ENCODE measurements at places on chromosomes 5 and 9.

- peak; percentile 99 for DNase-seq
Observed at GRCh38 chr5:34717426-34718327, 61.5 kb downstream of the RAI14 start.

- DNase-seq: peak; percentile 58
Observed at GRCh38 chr5:163564321-163564938, 59.0 kb downstream of the MAT2B start.

GRCh38 chr5:154524181-154524580 lies 46.2 kb upstream of the HAND1 start:
- DNase-seq: no peak

GRCh38 chr5:64634997-64635686 lies 55.2 kb upstream of the SHISAL2B start:
- DNase-seq: peak; percentile 28

- DNase-seq: no peak
Observed at GRCh38 chr5:159971931-159972461, 36.9 kb upstream of the TTC1 start.

DNA sequence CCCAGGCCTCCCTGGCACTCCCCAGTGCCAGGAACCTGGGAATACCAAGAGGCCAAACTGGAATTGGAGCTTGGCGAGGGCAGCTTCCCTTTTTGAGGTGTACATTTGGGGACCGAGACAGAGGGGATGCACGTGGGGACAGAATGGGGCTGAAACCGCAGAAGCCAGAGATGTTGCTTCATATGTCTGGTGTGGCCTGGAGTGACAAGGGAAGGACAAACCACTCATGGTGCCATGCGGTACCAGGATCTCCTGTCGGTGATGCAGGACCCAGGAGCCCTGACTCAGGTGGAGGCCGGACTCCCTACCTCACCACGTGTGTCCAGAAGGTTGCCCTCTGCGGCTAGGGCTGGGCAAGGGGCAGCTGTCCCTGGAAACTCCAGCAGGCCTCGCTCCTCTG lies 4.0 kb upstream of the CSF2 start:
- no peak for DNase-seq

DNA sequence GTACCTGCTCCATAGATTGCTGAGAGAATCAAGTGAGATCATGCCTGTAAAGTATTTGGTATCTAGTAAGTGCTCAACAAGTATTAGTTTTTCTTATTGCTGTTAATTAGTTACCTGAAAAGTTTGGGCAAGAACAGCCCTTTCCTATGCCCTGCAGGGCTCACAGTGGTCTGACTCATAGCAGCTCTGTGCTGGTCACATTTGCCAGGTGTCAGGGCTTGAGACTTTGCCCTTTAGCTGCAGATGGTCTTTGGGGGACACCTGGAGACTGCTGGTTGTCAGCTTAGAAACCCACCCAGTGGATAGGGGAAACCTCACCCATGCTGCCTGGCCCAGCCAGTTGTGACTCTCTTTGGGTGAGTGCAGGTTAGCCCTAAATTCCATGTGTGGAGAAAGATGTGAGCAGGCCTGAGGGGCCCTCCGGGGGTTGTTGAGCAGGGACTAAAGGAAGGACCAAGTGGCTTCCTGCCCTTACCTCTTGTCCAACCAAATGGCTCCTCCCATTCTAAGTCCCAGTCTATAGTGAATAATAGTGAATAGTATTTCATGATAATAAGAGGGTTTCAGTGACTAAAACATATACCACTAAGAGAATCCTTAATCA lies 9.0 kb downstream of the COL27A1 start:
- DNase-seq: no peak

- no peak for DNase-seq
Observed at GRCh38 chr9:88736136-88736637, 201.2 kb downstream of the NXNL2 start.

- no peak for DNase-seq
Observed at GRCh38 chr5:78331523-78332080, 28.8 kb upstream of the SCAMP1 start.

Measured in fibroblast of skin of right quadriceps (primary cell).